ENCODE measurements at places on chromosomes 4 and X. TPM values are rescaled to one million over a fixed set of nuclear protein-coding genes. Genes with fewer than 3 reads are reported as not detected.

The AWAT2 gene
- total RNA-seq: not detected

DNA sequence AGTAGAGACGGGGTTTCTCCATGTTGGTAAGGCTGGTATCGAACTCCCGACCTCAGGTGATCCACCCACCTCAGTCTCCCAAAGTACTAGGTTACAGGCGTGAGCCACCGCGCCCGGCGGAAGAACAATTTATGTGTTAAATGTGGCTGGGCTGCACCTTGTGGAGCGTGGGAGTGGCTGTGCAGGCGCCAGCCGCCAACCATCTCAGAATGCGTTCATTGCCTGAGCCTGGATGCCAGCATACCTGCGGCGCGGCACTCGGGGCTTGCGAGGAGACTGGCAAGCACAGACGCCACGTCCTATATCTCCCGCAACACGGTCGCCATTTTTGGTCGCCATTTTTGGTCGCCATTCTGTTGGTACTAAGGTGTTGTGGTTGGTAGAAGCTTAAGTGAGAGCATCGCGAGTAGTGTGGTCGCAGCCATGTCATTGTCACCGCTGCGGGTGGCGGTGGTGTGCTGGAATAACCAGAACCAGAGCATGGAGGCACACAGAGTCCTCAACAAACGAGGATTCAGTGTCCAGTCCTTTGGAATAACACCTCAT lies 193.6 kb upstream of the HTR2C start:
- no peak for DNase-seq
- no peaks in the 10 kb centered on the region for H3K4me1 ChIP-seq
- H3K36me3 ChIP-seq: no peaks in the 10 kb centered on the region
- H3K27me3 ChIP-seq: no peaks in the 10 kb centered on the region

DNA sequence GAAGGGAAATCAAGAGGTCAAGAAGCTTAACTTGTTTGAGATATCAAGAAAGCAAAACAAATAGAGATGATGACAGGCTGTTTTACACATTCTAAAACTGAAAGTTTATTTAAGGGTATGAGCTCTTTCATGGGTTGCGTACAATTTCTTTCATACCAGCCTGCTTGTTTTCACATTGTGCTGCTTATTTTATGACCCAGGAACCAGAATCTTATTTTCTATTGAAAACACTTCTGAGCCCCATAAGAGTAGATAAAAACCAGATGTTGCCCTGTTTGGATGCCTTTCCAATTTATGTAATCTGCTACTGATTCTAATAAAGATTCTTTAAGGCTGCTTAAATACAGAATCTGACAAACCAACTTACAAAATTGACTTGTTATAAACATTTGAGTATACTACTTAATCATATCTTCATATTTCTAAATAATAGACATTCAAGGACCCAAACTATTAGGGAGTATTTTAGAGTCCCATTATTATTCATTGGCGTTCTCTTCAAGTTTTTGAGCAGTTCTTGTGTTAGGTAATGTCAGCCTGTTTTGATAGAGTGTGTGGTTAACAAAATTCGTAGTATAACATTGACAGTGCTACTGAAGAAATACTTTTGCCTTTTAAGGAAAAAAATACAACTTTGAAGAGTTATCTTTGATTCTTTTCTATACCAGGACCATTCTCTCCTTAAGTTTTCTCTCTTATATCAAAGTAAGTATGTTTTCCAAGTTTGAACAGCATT lies 74.4 kb downstream of the PDLIM5 start:
- no peak overlapping the region for H3K4me3 ChIP-seq
- DNase-seq: no peak
- no peaks in the 10 kb centered on the region for H3K36me3 ChIP-seq
- H3K4me1 ChIP-seq: no peaks in the 10 kb centered on the region
- no peaks in the 10 kb centered on the region for H3K27me3 ChIP-seq

- H3K4me3 ChIP-seq: no peak overlapping the region
- no peak overlapping the region for H3K27ac ChIP-seq
- H3K4me1 ChIP-seq: peaks cover 18% of the 10 kb centered on the region
- DNase-seq: no peak
- no peaks in the 10 kb centered on the region for H3K27me3 ChIP-seq
- no peaks in the 10 kb centered on the region for H3K36me3 ChIP-seq
Observed at GRCh38 chrX:13759152-13759718, 24.7 kb downstream of the OFD1 start.

DNA sequence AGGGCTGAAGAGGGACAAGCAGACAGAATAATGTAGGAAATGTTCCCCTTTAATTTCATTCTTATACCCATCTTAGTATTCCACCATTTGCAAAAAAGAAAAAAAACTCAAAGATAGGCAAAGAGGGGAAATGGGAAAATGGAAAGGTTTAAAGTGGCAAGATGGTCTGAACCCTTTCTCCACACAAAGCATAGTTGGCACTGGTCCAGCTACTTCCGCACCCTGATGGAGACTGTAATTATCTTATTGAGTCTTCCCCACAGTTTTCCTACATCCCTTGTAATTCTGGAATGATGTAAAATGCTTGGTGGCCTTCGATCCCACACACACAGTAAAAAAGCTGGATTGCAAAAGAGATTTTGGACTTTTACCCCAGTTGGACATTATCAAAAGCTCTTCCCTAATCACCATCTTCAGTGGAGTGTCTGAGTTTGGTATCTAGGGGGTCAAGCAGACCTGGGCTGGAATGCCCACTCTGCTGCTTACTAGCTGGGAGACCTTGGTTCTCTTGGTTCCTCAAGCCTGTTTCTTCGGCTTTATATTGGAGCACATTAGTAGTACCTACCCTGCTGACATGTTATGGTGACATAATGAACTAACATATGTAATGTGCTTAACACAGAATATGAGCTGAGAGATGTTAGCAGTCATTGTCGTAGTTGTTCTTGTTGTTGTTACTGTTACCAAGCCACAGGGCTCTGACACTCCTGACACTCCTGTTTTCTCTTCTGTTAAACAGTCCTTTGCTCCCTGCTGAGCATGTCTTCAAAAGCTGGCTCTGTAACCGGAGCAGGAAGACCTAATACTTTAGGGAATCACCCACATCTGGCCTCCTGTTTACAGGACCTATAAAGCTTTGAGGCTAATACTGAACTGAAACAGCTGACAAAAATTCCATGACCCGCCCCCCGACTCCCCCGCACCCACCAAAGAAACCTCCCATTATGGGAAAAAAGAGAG lies 4.7 kb downstream of the SRPX2 start:
- no peak overlapping the region for H3K27ac ChIP-seq
- DNase-seq: no peak
- no peaks in the 10 kb centered on the region for H3K36me3 ChIP-seq
- H3K4me3 ChIP-seq: no peak overlapping the region
- H3K4me1 ChIP-seq: no peaks in the 10 kb centered on the region

All from H1 (cell line).